ENCODE measurements at places on chromosomes 2 and 18. TPM values are rescaled to one million over a fixed set of nuclear protein-coding genes. Genes with fewer than 3 reads are reported as not detected.

The CD8B2 gene
- not detected for polyA plus RNA-seq

The PLGLB1 gene
- 0.56 TPM for polyA plus RNA-seq

The PID1 gene
- polyA plus RNA-seq = 1.8 TPM

The LHCGR gene
- polyA plus RNA-seq = 3.4 TPM

The MAPRE3 gene
- 16.8 TPM for polyA plus RNA-seq

The PROC gene
- polyA plus RNA-seq = not detected

The LBX2 gene
- 0.76 TPM for polyA plus RNA-seq
